ENCODE measurements at places on chromosomes 4 and X. TPM values are rescaled to one million over a fixed set of nuclear protein-coding genes. Genes with fewer than 3 reads are reported as not detected.

NLGN3 gene
- 0.18 TPM for total RNA-seq

BMPR1B gene
- total RNA-seq = 0.14 TPM

XG gene
- total RNA-seq = 7.9 TPM

PCDH11X gene
- not detected for total RNA-seq

WFS1 gene
- 27.3 TPM for total RNA-seq

CC2D2A gene
- 23.2 TPM for total RNA-seq

ADGRL3 gene
- 0.09 TPM for total RNA-seq

APOOL gene
- 8.0 TPM for total RNA-seq

CFAP99 gene
- 0.18 TPM for total RNA-seq

MAGEB17 gene
- not detected for total RNA-seq

GPC3 gene
- 1.9 TPM for total RNA-seq

CSAG2 gene
- not detected for total RNA-seq

HTN3 gene
- not detected for total RNA-seq

TFDP3 gene
- total RNA-seq = not detected

ODAM gene
- total RNA-seq = not detected

MID1 gene
- 9.1 TPM for total RNA-seq

RASL11B gene
- total RNA-seq = 0.28 TPM

CXCL5 gene
- total RNA-seq = 14.0 TPM

ZNF157 gene
- not detected for total RNA-seq

VCX3B gene
- not detected for total RNA-seq

TEC gene
- 0.71 TPM for total RNA-seq

P2RY4 gene
- total RNA-seq = 0.18 TPM

MAGEE2 gene
- not detected for total RNA-seq

CNKSR2 gene
- total RNA-seq = 1.6 TPM

NAT8L gene
- 0.09 TPM for total RNA-seq

TRIM60 gene
- total RNA-seq = not detected

CENPE gene
- 2.1 TPM for total RNA-seq

PAGE2 gene
- total RNA-seq = 0.71 TPM

KLHL5 gene
- total RNA-seq = 230 TPM

GAGE12G gene
- total RNA-seq = not detected

PF4V1 gene
- total RNA-seq = 51.0 TPM

GLRA2 gene
- total RNA-seq = not detected

AMBN gene
- not detected for total RNA-seq

ZXDA gene
- total RNA-seq = 5.1 TPM

Measured in smooth muscle cell of bladder (primary cell).